ENCODE measurements at places on chromosomes 1 and 21.

DNA sequence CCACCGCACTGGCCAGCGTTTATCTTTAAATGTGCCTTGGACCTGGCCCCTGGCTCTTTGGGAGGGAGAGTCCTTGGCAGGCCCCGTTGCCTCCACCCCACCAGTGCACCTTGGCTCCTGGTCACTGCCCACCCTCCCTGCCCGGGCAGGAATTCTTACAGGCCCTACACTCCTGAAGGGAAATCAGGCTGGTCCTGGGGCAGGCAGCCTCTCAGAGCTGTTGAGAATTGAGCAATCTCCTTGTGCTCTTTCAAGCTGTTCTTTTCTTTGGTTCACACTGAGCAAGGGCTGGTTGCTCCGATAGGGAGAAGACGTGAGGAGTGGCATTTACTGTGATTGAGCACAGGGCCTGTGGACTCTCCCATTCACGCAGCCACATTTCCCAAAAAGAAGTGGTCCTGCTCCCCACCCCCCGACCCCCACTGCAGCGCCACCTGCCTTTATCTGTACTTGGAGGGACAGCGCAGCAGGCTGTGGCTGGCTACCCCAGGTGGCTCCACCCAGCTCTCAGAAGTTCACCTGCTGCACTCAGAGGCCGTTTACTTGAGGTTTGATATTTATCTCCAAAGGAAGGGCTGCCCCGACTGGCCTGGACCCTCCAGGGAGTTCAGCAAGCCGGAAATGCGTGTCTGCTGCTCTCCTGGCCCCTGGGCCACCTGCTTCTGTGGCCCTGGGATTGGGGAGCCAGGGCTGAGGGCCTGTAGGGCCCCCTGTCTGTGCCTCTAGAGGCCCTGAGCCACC, 47.8 kb downstream of the SKI start:
- no peak for DNase-seq

- DNase-seq, result no peak
Observed at GRCh38 chr1:56286506-56286905, 292.9 kb downstream of the PLPP3 start.

DNA sequence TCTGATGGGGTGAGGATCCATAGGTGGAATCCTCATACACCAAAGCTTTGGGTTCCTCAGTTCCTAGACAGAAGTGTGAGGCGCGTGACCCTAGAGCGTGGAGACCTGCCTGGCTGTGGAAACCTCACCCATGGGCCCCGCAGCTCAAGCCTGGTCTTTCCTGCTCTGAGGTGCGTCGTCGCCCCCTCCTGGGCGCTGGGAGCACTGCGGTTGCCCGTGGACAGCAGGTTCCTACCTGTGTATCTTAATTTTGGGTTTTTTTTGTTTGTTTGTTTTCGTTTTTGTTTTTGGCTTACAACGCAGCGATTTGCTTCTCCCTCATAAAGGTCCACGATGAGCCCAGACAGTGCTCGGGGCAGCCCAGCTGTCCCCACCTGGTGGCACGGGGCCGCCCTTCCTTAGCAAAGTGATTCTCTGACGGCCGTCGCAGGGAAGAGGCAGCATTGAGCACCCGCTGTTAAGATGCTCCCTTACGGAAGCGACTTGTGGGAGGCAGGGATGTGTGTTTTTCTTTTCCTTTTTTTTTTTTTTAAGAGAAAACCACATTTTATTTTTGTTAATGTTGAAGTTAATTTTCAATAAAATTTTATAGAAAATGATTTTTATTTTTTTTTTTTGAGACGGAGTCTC, 36.5 kb upstream of the TRAPPC10 start:
- DNase-seq, result peak; percentile 86

- no peak for DNase-seq
Observed at GRCh38 chr1:67044631-67045270, 9.2 kb downstream of the SLC35D1 start.

DNA sequence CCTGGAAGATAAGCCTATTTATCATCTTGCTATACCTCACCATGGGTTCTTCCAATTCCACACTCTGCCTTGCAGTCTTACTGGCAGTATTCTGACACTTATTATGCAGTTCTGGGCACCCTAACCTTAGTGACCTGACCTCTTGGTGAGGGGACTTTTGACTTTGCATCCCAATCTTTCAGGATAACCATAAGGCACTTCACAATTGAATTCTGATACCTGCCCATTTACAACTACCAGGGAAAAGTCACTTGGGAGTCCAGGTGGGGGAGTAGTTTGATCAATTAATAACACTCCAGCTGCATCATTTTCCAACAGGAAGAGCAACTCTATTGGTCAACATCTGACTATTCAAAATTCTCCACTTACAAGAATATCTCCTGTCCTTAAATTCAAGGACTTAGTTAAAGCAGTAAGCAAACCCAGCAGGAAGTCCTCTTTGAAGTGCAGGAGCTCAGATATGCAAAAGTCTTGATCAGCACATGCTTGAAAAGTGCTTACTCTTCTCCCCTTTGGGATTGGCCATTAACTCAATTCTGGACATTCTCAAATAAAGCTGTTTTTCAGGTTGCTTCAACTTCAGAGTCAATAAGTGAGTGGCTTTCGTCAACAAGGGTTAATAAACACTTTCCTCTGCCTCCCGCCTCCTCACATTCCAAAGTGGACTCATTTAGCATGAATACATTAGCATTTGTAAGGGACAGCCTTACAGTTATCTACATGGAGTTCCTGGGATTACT, 177.4 kb upstream of the NRIP1 start:
- DNase-seq, result no peak

DNA sequence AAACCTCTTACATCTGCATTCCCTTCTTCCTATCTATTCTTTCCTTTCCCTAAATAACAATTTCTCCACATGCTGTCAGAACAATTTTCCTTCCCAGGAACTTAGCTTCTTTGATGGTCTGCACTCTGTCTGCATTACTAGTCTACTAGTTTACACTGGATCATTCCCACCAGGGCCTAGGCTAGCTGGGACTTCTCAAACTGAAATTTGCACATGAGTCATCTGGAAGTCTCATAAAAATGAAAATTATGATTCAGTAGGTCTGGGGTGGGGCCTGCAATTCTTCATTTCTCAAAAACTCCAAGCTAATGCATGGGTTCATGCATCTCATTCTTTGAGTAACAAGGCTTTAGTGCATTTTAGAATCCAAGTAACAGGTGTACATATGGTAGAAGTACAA, 74.2 kb downstream of the GABPA start:
- DNase-seq, result no peak

GRCh38 chr1:203462878-203463277, 12.7 kb upstream of the PRELP start:
- no peak for DNase-seq

DNA sequence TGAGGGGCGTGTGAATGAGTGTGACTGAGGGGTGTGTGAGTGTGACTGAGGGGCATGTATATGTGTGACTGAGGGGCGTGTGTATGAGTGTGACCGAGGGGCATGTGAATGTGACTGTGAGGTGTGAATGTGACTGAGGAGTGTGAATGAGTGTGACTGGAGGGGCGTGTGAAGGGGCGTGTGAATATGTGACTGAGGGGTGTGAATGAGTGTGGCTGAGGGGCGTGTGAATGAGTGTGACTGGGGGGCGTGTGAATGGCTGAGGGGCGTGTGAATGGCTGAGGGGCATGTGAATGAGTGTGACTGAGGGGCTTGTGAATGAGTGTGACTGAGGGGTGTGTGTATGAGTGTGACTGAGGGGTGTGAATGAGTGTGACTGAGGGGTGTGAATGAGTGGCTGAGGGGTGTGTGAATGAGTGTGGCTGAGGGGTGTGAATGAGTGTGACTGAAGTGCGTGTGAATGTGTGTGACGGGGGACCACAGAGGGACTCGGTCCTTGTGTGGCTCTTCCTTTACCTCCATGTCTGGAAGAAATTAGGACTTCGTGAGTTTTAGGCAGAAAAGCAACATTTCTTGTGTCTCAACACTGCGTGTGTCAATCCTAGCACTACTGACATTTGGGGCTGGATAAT, 105.8 kb downstream of the GLIS1 start:
- peak; percentile 25 for DNase-seq

- DNase-seq, result no peak
Observed at GRCh38 chr1:77614037-77614436, 68.4 kb downstream of the ZZZ3 start.

- DNase-seq, result no peak
Observed at GRCh38 chr1:210233216-210233494, 559 bp downstream of the SERTAD4 start.

GRCh38 chr1:174239541-174239940, 80.2 kb downstream of the RABGAP1L start:
- no peak for DNase-seq

GRCh38 chr1:206419783-206420182, 50.5 kb upstream of the IKBKE start:
- DNase-seq, result no peak
